ENCODE measurements at places on chromosomes 1 and 21.

DNA sequence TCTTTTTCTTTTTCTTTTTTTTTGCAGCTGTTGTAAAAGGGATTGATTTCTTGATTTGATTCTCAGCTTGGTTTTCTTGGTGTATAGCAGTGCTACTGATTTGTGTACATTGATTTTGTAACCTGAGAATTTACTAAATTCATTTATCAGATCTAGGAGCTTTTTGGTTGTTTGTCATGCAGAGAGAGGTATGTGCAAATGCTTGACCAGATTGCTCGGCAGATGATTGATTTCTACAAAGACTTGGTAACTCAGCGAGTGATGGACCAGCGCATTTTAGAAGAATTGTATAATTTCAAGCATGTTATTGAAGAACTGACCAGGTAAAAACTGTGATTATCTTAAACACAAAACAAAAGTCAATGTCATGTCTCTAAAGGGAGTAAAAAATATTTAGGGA, 27.9 kb downstream of the AXDND1 start:
- DNase-seq = no peak

DNA sequence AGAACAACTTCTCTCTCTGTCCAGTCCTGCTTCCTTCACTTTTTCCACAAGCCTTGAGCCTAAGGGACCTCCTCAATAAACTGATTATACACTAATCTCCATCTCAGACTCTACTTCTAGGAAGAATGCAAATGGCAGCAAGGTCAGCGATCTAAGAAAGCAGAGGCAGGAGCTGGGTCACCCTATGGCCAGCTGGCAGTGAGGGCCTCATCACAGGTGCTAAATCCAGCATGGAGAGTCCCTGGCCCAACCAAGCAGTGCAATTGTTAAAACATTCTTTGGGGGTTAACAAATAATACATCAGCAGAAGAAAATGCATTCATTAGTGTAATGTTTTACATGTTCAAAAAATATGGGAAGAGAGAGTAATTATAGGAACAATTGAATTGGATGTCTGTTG, 416.0 kb downstream of the SIPA1L2 start:
- no peak for DNase-seq

- no peak for DNase-seq
Observed at GRCh38 chr1:109191377-109191776, 22.3 kb upstream of the SARS1 start.

DNA sequence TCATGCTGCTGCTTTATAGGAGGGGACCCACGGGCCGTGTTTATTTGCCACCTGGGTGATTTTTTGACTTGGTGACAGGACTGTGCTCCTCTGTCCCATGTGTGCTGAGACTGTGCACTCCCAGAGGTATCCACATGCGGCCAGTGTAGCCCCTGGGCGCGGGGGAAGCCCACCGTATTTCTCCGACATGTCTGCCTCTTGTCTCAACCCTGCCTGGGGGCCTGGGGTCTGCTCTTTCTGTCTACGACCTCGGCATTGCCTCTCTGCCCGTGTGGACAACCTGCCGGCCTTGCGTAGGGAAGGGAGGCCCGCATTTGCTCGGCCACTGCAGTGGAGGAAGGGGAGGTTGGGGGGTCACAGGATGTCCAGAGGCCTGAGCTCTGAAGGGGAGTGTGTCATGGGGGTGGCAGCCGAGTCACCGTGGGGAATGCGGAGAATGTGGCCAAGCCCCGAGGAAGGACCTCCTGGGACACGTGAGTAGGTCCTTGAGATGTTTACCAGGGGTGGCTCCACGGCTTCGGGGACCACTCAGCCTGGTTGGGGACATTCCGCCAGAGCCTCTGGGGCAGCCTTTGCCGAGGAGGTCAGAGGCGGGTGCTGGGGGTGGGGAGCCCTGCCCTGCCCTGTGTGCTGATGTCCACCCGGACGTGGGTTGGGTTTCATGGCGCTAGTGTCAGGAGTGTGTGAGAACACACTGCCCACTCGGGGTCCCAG, 11.0 kb downstream of the PRKCZ start:
- DNase-seq = no peak

DNA sequence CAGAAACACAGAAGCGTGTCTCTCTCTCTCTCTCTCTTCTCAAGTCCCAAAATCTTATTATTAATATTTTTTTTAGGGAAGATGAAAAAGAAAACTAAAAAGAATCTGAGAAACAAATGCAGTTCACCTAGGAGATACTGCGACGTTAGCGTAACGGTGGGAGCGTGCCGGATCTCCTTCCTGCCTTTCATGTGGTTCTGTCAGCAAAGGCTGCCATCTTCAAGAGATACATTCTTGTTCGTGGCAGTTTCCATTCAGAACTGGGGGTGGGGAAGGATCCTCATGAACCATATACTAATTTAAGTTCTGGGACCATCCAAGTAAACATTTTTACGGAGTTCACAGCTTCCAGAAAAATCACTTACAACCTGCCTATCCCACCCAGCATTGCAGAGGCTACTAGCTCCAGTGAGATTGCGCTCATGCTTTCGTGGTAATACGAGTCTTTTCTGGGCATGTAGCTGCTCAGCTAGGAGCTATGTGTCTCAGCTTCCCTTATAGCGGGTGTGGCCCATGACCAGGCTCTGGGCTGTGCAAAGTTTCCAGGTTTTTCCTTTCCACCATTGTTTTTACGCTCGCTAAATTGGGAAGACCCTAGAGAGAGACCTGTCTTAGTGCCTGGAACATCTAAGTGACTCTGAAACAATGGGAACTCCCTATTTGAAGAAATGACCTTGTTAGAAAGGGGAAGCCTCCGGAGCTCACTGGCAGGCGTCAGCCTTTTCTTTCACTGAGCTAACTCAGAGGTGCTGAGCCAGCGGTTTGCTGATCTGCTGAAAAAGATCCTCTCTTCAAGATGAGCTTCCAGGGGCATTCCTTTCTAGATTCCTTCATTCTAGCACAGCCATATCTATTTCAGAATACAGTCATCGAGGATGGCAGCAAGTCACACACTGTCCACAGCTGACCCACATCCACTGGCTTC, 17.3 kb downstream of the SLAMF1 start:
- peak; percentile 69 for DNase-seq

Measured in pons (tissue), 1 donor.